ENCODE measurements at places on chromosomes 16 and 17.

DNA sequence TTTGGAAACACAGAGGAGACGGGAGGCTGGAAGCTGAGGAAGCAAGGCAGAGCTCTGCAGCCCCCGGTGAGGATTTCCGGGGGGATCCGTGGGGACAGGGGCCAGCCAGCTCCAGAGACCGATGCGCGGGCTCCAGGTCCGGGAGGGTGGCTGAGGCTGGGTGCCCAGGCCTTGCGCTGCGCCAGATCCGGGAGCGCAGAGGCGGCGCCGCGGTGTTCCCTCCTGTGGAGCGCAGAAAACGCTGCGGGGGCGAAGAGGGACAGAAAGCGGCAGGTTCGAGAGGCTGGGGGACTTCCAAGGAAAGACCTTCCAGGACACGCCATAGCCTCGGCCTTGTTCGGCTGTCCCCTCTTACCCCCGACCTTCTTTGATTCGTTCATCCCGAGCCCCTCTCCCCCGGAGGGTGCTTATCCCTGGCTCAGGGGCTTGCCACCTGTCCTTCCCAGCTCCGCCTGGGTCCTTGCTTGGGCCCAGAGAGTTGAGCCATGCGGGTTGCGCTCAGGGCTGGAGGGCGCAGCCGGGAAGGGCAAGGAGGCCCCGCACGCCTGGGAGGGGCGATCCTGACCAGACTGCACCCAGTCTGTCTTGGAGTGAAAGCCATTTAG, 697 bp upstream of the SHISA9 start:
- no peak for DNase-seq

DNA sequence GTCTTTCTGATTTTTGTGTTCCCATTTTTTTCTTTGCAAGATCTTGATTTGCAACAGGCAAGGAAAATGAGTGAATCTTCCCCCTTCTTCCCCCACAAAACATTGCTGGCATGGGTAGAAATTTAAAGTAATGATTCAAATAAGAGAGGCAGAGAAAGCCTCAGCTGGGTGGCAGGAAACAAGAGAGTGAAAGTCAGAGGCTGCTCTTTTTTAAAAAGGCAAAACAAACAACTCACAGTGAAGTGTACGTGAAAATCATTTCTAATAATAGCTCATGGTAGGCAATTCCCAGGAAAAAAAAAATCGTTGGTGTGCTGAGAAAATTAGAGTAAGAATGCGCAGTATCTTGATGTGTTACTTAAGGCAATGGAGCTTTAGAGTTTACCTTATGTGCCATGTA, 229.5 kb downstream of the FTO start:
- no peak for DNase-seq

- DNase-seq = no peak
Measured at GRCh38 chr17:64171041-64171440, 41.1 kb upstream of the ERN1 start.

- DNase-seq = no peak
Measured at GRCh38 chr16:70160821-70161220, 12.8 kb upstream of the CLEC18C start.

GRCh38 chr17:76481071-76481655, 13.8 kb downstream of the AANAT start:
- no peak for DNase-seq

DNA sequence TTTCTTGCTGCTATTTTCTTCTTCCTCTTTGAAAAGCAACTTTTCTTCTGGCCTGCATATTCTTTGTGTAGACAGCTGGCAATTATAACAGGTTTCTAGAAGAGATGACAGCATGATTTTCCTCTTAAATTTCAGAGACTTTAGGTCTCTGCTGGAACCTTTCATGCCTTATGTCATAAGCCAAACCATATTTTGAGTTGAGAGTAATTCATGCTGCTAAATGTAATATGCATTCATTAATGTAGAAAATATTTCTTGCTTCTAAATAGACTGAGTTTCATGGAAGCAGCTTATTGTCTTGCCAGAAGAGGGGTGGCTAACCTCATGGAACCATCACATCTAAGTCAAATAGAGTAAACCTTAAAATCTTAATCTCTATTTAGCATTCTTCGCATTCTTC, 25.9 kb upstream of the ABCA9 start:
- DNase-seq = no peak

DNA sequence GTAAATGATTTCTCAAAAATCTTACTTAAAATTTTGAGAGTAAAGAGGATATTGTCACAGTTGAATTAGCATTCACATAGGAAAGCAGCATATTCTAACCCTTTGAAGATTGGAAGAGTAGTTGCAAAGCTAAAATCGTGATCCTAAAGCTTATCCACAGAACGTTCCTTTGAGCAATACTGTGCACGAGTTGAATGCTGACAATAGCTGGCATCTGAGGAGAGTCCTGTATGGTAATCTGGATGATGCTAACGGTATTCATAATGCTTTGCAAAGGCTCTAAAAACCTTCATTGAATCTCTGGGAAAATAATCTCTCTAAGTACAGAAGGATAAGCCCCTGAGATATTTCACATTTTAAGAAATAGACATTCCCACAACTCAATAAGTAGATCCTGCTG, 354.6 kb downstream of the CDH8 start:
- no peak for DNase-seq

- DNase-seq = no peak
Measured at GRCh38 chr16:72149676-72150464, 22.1 kb downstream of the PMFBP1 start.

Data from NCI-H1694 treated with DMSO at 0.1 percent for 48 hours (cell line).